ENCODE measurements at places on chromosomes 6 and 20.

- DNase-seq, result no peak
These were observed 13.0 kb upstream of the IER3 start for GRCh38 chr6:30757261-30757904.

DNA sequence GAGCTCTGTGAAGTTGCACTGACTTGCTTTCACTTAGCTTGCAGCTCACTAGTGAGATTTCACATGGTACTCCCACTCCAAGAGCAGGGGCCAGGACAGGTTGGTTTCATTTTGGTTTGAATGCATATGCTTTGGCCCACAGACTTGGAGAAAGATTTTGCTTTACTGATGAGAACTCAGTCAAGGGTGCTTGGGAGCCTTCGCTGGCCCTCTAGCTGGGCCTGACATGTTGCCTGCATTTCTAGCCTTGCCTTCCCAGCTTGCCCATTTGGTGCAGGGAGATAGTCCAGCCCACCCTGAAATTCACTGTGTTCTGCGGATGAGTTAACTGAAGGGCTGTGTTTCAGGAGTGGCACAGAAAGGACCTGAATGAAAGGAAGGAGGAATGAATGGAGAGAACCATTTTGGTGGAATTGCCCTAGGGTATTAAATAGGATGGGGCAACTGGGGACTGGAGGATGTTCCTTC is 1.9 kb downstream of the SGK1 start:
- no peak for DNase-seq

- DNase-seq, result no peak
These were observed 23.2 kb upstream of the AHI1 start for GRCh38 chr6:135520781-135521180.

- no peak for DNase-seq
These were observed 13.2 kb downstream of the ZNF831 start for GRCh38 chr20:59176812-59177211.

GRCh38 chr6:84062519-84063154 is 29.1 kb downstream of the MRAP2 start:
- no peak for DNase-seq

- no peak for DNase-seq
These were observed 155.5 kb downstream of the PRL start for GRCh38 chr6:22141241-22141745.

DNA sequence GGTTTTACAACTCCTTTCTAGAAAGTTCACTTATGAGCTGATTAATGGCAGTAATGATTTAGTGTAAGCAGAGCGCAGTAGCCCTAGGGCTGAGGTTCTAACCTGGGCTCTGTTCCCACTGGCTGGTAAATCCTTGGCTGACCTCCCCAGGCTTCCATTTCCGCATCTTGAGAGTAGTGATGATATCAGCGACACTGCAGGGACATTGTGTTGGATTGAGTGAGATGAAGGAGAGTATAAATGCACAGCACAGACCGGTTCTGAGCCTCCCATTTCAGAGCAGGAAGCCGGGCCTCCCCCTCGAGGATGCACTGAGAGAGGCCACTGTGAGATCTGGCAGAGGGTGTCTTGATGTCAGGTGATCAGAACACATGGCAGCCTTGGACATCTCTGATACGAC is 477.2 kb upstream of the SULF2 start:
- DNase-seq, result no peak

DNA sequence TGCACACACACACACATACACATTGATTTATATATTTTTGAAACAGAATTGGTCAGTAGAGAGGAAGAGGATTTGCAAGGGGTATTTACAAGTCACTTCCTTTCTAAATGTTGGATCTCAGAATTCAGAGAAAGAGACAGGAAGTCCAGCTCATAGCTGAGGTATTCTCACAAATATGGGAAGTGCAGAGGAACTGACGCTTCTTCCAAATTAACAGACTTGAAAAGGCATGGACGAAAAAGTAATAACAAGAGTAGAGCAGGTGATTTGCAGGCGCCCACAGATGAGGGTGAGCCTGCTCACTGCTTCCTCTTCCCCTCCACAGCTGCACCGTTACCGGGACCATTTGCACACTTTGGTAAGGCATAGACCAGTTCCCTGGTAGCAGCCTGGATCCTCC is 246.4 kb downstream of the PHACTR1 start:
- no peak for DNase-seq

DNA sequence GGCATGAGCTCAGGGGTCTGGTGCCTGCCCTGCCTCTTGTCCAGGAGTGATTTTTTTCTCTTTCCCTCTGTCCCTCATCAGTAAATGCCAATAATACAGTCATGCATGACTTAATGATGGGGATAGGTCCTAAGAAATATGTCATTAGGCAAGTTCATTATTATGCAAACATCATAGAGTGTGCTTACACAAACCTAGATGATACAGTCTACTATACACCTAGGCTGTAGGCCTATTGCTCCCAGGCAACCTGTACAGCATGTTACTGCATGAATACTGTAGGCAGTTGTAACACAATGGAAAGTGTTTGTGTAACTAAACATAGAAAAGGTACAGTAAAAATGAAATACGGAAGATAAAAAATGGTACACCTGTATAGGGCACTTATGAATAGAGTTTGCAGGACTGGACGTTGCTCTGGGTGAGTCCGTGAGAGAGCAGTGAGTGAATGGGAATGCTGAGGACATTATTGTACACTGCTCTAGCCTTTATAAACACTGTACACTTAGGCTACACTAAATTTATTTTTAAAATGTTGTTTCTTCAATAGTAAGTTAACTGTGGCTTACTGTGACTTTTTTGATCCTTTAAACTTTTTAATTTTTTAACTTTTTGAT is 22.1 kb downstream of the PBOV1 start:
- no peak for DNase-seq

- DNase-seq, result no peak
These were observed 42.8 kb downstream of the MYO6 start for GRCh38 chr6:75791881-75792280.

DNA sequence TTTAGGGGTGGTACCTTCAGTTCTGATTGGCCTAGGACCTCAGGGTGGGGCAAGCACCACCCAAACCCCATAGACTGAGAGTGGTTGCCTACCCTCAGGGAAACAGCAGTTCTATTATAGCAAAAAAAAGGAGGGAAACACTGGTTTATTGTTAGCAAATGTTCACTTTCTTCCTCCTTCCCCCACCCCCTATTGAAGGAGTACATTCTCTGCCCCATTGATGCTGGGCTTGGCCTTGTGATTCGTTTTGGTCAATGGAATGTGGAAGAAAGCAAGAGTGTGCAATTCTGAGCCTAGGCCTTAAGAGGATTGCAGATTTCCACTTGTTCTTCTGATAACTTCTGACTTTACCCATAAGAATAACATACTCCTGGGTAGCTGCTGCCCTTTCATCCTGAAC is 255.8 kb downstream of the NFATC2 start:
- DNase-seq, result no peak

DNA sequence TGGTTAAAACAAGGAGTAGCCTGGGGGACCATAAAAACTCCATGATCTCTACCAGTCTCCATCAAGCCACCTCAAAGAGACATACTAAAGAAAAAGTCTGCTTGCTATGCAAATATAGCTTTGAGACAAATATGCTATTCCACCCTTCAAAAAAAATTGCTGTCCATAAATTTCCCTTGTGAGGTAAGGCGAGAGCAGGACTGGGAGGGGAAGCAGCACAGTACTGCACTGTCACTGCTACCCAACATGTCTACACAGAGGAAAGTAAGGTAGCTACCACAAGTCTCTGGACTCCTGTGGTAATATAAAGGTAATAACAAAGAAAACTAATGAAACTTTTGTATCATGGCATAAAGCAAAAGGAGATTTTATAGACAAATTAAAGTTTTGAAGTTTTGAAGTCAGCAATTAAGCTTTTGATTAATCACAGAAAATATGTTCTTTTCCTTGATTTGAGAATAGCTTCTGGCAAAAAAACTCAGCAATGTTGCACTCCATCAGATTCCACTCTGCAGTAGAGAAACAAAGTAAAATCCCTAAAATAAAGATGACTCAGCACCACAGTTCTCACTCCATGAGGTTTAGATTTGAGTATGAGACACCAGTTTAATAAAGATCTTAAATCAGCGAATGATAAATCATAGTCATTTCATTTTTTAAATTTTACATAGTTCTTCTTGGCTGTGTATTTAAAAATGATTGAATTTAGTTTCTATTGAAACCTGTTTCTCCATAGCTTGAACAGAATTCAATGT is 602.4 kb downstream of the COL12A1 start:
- DNase-seq, result no peak

DNA sequence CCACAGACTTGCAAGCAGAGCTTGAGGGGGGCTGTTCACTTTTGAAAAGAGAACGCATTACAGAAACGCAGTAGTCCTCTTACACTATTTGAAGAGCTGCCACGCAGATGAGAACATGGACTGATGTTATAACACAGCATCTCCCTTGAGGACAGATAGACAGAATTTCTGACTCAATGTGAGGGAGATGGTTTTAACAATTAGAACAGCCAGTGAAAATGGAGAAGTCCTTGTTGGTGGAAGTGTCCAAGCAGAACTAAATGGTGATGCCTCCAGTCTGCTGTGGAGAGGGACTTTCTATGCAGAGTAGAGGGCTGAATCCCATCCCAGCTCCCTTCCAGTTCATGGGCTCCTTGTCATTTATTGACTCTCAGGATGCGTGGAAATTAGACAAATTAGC is 100.0 kb downstream of the RREB1 start:
- no peak for DNase-seq

DNA sequence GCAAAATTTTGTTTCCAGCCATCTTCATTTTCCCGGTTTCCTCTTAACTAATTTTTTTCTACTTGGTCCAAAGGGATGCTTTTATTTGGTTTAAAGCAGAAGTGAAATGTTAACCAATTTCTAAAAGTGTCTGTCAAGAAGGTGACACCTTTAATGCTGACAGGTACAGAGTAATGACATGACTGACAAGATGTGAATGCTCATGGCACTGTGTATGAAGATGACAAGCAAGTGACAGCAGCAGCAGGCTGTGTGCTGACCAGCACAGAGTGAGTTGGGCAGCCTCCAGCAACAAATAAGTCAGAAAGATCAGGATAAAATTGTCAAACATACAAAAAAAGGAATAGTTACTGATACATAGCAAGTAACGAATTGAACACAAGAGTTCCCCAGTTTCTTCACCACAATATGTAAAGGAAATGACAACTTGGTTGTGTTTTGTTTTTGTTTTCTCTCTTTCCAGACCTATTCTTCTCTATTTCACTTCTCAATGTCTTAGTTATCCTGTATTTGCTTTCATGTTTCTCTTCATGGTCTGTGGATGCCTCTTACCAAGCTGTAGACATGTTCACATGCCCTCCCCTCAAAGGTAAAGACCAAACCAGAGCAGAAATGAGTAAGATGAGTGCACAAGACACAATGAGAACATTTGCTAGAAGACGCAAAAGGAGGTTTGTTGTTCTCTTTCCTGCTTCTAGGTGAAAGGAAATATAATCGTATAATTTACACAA is 174.9 kb downstream of the FRK start:
- DNase-seq, result no peak

GRCh38 chr20:35237486-35237885 is 11.0 kb downstream of the MMP24 start:
- no peak for DNase-seq

- DNase-seq, result no peak
These were observed 10.0 kb downstream of the JPH2 start for GRCh38 chr20:44176833-44177534.

GRCh38 chr20:841568-842546 is 8.3 kb downstream of the FAM110A start:
- no peak for DNase-seq

DNA sequence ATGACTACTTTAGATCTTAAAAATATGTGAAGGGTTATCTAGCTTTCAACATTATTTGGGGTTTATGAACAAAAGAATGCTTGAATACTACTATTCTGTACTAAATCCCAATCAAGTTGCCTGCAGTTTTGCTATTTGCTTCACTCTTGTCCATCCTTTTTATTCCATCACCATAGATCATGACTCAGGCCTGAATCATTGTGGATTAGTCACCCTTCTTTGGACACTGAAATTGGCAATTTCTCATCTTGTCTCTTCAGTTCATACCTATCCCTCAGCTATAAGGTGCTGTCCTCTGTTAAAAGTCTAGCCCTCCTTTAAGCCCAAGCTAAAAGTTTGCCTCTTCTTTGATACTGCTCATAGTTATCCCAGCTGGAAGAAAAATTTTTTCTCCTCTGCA is 199.1 kb downstream of the CENPW start:
- no peak for DNase-seq

GRCh38 chr6:42100029-42100901 is 42.2 kb downstream of the C6orf132 start:
- no peak for DNase-seq

- DNase-seq, result no peak
These were observed 24.0 kb downstream of the MAPK13 start for GRCh38 chr6:36154286-36154685.

DNA sequence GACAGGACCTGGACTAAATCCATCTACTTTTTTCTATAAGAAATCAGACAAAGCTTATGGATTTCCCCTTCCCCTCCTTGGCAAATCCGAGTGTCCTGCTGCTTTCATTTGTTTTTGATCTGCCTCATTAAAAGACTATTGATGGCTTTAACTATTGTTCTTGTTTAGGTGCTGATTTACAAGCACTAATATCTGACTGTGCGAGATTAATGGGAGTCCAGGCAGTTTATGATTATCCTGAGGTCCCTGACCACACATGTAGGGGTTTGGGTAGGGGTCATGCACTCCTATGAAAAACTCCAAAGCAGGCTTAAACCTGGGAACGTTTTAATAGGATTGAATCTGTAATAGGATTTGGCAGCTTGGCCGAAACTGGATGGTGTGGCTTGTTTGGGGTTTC is 317.5 kb upstream of the POU3F2 start:
- no peak for DNase-seq

DNA sequence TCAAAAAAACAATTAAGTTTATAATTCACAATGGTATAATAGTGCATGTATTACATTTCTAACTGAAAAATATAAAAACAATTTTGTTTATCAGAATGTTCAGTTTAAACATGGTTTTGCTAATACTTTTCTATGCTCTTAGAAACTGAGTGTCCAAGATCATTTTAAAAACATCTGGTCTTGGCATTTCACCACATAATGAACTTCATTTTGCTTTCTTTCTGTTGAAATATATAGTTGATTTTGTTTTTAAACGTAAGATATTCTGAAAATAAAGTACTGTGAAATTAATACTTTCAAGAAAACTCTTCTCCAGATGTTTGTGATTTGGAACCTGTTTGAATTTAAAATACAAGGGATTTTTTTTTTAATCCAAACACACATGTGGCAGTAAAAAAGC is 264.4 kb downstream of the COL12A1 start:
- no peak for DNase-seq

DNA sequence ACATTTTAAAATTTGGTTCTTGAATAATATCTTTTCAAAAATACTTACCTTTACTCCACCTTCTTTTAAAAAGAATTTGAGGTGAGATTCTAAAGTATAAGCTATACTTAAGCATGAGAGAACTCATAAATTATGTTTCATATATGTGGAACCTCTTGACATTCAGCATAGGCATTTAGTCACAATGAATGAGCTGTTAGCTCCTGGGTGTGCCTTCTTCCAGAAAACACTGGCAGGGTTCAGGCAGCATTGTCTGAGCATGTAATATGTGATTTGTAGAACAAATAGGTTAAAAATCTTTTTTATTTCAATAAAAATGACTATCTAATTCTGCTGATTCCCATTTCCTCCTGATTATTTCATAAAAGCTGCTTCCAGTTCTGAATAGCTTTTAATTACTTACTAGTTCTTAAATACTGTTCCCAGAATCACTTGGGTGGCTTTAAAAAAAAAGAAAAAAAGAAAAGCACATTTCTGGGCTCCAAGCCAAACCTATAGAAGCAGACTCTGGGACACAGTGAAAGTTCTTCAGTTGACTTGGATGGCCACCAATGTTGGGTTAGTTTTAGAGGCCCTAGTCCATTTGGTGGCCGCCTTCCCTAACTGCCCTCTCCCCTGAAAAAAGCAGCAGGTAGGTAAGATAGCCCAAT is 20.2 kb downstream of the RNF8 start:
- DNase-seq, result no peak
